Left forelimb (tissue), 1 donor: ENCODE measurements at places on chromosomes 2 and 18.

- DNase-seq: no peak
Observed at GRCh38 chr2:27638709-27639108, 9.9 kb downstream of the GPN1 start.

GRCh38 chr2:160482673-160483072 is 10.9 kb downstream of the RBMS1 start:
- no peak for DNase-seq

- no peak for DNase-seq
Observed at GRCh38 chr18:50820901-50821520, 1.2 kb upstream of the MRO start.

DNA sequence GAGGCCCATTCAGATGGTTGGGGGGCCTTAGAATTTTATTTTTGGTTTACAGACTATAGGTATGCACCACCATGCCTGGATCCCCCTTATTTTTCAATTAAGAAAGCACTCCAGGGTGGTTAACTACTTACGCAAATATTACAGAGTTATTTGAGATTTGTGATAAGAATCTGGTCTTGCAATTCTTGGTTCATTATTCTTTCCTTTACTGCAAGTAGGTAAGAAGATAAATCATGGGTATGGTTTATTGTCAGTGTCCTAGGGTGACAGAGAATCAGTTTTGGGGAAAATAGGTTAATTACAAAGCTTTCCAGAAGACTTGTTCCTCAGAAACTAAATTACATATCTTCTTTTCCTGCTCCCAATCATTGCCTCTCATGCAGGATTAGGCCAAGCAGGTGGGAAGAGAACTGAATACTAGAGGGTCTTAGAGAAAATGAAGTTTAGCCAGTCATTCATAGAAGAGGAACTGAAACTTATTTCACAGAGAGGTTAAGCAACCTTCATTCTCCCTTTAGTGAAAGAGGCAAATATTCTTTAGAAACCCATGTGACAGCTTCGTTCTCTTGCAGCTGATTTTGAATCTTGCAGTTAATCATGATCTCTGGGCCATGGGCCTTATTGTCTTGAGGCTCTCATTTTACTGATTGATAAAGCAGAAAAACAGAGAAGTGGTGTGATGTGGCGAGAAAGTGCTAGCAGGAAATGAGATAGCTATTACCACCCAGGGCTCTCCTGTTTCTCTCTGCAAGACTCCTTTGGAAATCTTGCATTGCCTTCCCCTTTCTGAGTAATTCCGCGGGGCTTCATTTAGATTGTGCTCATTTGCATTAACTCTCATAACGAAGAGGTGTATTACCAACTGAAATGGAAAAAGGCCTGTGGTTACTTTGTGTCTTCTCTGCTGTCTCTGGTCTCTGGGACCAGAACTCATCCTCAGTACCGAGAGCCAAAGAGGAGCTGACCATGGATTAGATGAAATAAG is 44.8 kb upstream of the ARHGAP25 start:
- no peak for DNase-seq

DNA sequence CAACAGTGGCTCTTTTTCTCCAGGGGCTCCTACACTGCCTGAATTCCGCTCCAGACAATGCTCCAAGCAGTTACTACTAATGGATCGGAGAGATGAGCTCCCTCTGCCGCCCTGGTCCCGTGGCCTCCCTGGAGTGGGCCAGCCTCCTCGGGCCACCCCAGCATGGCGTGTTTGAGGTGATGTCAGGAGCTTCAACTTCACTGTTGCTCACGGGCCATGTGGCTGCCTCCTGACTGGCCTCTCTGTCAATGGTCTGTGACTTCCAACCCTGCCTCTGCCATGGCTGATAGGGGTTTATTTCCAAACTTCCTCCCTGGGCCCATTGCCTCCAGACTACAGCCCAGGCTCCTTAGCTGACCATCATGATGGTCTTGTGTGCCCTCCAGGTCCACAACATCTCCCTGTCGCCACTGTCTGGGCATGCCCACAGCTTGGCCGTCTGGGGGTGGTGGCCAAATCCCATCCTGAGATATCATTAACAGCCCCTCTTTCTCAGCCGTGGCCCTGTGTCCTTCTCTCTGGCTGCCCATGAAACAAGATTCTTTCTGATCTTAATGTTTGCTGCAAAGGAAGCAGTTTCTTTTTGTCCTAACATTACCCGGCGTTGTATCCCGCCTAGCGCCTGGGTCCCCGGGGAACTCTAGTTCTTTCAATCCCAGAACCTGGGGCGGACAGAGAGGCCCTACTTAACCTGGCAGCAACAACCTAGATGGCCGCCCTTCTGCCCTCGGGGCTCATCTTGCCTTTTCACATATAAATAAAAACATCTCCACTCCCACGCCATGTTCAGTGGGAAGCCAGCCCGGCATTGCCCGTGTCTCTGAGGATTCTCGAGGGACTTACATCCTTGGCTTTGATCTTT is 38.1 kb downstream of the ATOH8 start:
- DNase-seq: no peak

DNA sequence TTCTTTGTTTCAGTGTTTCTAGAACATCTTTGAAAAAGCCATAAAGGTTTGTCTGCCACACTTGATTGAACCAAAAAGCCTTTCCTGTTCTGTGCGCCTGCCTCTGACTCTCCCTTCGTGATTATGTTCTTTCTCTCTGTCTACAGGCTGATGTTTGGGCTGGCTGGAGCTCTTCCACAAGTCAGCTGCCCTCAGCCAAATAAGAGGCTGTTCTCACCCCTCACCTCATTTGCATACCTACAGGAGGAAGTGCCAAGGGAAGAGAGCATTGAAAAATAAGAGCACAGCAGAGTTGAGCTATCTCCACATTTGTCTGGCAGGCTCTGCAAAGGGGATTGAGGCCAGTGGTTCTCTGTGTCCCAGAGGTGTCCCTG is 15.8 kb downstream of the INPP5D start:
- peak; percentile 25 for DNase-seq

DNA sequence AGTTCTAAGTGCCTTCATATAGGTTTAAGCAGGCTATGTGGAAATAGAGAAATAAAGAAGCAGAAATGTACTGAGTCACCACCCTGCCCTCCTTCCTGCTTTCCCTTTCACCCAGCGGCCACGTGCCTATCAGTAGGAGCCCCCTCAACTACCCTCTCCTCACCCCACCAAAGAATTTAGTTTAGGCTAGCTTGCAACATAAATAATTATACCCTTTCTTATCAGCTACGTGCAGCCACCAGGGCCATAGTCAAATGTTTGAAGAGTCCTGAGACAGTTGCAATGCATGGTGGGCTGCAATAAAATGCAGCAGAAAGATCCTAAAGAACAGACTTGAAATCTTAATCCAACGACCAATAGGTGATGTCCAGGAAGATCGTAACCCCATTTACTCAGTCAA is 101.2 kb downstream of the RTP5 start:
- no peak for DNase-seq

DNA sequence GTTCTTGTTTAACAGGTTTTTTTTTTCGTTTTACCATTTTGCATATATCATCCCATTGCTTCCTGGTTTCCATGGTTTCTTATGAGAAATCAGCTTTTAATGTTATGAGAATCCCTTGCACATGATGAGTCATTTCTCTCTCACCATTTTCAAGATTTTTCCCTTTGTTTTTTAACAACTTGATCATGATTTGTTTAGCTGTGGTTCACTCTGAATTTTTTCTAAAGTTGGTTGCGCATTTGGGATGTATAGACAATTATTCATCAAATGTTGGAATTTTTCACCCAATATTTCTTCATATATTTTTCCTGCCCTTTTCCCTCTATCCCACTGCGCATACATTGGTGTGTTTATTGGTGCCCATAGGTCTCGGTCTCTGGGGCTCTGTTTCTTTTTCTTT is 42.4 kb upstream of the BIN1 start:
- no peak for DNase-seq

- DNase-seq: no peak
Observed at GRCh38 chr2:163011000-163011399, 172.4 kb upstream of the KCNH7 start.

DNA sequence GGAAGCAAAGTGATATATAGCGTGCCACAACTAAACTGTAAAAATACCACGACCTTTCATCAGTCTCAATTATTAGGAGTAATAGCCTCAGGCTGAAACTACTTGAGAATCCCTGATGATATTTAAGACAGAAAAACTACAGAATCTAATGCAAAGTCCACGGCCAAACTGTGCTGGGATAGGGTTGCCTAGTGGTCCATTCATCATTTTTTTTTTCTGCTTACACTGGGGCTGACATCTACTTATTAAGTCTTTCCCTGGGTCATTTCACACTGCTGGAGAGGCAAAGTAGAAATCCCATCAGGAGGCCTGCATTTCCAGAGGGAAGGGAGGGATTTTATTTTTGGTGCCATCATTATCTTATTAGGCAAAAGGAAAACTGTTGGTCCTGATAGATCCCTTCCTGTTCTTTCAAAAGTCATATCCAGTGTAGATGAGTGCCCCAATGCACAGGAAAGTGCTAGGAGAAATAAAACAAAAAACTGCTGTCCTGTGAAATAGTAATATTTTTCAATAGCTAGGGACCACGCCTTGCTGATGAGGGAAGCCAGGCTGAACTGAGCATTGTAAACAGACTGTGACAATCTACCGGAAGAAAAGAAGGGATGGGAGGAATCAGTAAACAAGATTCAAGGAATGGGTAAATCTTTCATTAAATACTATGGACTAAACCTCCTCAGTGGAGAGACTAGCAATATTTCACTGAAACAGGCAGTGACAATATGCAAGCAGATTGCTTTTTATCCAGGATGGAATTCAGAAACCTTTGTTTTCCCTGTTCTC is 644.3 kb downstream of the IRS1 start:
- DNase-seq: no peak

GRCh38 chr2:21025690-21026478 is 18.0 kb downstream of the APOB start:
- no peak for DNase-seq

GRCh38 chr18:70074116-70074515 is 126.4 kb upstream of the CD226 start:
- no peak for DNase-seq

DNA sequence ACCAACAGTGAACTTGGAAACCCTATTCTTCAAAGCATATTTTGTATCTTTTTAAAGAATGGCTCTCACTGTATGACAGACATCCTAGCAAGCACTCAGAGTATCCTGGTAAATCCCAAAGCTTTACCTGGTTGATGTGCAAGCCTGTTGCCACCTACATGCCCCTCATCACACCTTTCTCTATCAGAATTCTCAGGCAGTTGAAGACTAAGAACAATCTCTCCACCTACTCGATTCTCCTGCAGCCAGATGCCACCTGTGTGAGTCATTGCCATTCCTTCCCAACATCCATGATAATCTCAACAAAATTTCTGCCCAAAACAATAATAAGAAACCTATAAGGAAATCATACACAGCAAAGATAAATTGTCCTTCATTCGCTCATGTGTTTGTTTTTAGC is 659.8 kb downstream of the BCL11A start:
- DNase-seq: no peak

- DNase-seq: no peak
Observed at GRCh38 chr2:170554278-170554955, 160.7 kb upstream of the SP5 start.

DNA sequence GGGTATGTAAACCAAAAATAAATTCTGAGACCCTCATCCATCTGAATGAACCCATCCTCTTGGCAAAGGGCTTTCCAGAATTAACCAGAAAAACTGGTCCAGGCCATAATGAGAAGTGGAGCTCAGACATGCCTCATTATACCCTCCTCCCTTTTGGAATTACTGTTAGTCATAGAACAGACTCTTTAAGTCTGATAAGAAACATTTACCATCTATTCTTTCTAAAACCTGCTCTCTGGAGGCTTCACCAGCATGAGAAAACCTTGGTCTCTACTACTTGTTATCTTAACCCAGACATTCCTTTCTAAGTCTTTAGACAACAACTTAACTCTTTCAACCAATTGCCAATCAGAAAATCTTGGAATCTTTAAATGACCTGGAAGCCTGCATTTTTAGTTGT is 82.8 kb downstream of the QPCT start:
- DNase-seq: no peak

DNA sequence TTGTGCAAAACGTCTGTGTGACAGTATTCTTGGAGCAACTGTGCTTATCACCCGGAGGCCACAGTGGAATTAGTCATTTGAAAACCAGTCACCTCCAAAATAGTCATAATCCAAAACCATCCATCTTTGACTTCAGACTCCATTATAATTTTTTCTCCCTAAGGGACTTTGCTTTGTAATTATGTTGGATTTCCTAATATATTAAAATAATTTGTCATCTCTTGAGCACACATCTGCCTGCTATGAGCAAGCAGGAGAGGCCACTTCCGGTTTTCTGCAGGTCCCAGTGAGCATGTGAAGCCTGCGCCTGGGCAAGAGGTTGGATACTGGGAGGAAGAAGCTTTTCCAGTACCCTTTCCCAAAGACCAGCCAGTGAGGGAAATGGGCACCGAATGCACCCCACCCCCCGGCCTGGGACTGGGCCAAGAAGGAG is 57.7 kb downstream of the ODC1 start:
- DNase-seq: no peak

DNA sequence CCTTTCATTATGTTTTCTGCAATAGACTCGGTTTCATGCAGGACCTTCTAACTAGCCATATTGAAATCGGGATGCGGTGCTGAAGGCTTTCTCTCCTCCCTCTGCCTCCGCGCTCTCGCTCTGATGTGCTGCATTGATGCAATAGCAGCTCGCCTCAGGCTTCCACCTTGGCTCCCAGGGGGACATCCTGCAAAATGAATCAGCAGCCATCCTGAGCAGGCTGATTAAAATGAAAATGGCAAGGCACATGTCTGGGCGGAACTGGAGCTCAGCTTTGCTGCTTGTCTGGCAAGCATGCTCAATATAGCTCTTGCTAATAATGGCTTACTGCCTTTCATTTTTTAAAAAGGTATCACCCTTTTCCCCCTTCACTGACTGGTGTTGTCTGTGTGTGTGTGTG is 806 bp upstream of the MYT1L start:
- no peak for DNase-seq

GRCh38 chr2:179107737-179108136 is 57.8 kb upstream of the CCDC141 start:
- DNase-seq: no peak

GRCh38 chr18:5542515-5543035 is 1.2 kb downstream of the EPB41L3 start:
- peak; percentile 75 for DNase-seq

DNA sequence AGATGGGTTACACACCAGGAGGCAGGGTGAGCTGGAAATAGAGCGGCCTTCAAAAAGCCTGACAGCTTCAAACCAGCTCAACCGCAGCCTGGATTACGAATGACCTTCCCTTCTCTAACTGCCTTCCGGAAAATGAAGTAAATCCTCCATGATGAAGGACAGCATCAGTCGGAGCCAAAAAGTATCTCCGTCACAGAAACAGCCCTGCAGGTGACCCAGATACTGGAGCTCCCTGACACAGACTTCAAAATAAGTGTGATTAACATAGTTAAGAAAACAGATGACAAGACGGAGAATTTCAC is 10.3 kb upstream of the CIB4 start:
- DNase-seq: no peak
